ENCODE measurements at places on chromosomes 16 and 17.

GRCh38 chr17:76547183-76547641 is 7.4 kb downstream of the PRCD start:
- DNase-seq: no peak

DNA sequence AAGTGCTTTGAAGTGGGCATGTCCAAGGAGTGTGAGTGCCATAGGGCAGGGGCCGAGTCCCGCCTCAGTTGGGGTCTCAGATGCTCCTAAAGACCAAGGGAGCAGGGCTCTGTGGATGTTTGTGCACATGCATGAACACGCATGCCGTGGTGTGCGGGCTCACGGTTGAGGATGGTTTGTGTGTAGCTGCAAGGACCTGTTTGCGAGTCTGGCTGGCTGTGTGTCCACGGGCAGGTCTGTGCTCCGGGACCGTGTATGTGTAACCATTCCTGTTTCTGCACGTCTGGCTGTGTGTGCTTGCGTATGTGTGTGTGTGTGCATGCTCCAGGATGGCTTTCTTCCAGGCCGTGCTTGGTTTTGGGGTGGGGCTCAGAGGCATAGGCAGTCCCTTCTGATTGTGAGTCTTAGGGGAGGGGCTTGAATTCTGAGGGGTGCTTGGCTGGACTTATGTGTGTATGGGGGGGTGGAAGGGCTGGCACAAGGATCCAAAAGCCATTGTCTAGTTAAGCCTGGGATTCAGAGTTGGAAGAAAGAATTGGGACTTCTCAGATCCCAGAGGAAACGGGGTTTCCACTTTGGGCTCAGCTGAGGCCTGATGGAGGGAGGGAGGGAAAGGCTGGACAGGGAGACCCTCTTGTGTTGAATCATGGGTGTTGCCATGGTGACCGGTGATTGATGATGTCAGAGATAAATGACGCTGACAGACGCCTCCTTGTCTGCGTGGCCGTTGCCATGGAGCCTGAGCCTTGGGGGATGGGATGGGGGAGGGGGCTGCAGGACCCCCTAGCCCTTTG is 14.4 kb downstream of the GJD3 start:
- DNase-seq: no peak

DNA sequence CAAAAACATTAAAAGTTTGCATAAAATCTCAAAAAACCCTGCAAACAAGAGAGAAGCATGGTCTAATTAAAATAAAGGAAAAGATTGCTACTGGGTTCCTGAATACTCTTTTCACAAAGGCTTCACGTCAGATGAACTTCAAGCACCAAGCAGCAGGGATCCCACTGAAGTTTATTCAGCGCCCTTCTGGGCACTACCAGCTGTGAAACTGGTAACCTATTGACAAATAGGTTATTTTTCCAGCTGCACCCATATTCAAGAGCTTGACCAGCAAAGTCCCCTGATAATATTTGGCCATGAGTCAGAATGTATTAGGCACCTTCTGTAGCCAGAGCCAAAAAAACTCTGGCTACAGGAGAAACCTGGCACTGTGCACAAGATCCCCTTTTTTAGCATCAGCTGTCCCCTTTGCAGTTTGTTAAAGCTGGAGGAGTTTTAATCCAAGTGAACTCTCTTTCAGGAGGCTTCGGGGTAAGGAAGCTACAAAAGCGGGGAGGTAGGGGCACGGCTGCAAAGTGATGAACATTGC is 60.3 kb downstream of the GRIN2A start:
- no peak for DNase-seq

GRCh38 chr17:82668631-82669099 is 20.4 kb upstream of the WDR45B start:
- DNase-seq: no peak

DNA sequence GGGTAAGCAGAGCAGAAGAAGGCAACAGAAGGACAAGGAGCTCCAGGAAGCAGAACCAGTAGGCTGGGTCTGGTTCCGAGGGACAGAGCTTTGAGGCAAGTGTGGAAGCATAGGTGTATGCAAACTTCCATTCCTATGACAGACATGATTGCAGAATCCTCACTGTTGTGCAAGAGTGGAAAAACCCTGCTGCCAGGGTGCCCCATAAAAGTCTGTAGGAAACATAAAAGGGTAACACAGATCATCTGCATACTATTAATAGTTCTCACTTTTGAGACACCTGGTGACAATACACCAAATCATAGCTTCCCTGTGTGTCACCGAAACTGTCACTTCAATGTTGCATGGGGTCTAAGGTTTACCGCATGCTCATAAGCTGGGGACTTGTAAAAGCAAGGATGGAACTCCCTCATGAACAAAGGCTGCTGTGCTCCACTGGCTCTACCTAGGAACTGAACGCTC is 39.7 kb downstream of the ARHGAP17 start:
- DNase-seq: no peak

- DNase-seq: no peak
Measured at GRCh38 chr16:55662644-55663031, 6.8 kb downstream of the SLC6A2 start.

DNA sequence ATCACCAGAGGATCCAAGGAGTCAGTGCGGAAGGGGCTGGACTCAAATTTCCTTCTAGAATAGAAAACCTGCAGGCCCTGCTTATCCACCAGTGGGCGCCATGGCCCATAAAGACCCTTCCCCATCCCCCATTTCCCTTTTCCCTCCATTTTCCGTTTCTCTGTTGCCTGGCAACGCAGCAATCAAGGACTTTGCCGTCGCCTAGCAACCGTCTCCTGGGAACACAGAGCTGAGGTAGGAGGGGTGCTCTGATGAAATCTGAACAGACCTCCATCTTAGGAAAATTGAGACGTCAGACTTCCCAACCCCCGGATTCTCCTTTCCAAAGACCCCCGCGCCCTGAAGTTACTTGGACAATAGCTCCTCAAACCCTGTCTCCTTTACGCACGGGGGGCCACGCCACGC is 5.7 kb downstream of the DLG4 start:
- DNase-seq: peak; percentile 52

- DNase-seq: no peak
Measured at GRCh38 chr16:82655720-82656490, 29.1 kb downstream of the CDH13 start.

- no peak for DNase-seq
Measured at GRCh38 chr17:62860962-62861873, 53.1 kb upstream of the MARCHF10 start.

- DNase-seq: no peak
Measured at GRCh38 chr16:23006380-23006779, 142.9 kb downstream of the USP31 start.

DNA sequence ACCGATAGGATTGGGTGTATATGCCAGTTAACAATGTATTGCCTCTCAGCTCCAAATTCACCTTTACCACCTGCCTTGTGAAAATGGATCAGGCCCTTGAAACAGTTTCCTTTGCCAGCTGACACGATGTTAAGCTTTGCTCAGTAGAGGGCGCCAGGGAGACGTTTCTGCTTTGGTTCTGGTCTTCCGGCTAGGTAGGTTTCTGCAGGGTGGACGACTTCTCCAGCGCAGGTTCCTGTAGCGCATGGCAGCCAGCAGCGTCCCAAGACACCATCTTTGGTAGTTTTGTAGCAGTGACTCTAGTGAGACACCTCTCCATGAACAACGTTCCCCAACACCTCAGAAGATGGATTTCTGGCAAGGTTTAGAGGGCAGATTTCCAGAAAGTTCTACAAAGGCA is 24.0 kb downstream of the SYCE1L start:
- no peak for DNase-seq

DNA sequence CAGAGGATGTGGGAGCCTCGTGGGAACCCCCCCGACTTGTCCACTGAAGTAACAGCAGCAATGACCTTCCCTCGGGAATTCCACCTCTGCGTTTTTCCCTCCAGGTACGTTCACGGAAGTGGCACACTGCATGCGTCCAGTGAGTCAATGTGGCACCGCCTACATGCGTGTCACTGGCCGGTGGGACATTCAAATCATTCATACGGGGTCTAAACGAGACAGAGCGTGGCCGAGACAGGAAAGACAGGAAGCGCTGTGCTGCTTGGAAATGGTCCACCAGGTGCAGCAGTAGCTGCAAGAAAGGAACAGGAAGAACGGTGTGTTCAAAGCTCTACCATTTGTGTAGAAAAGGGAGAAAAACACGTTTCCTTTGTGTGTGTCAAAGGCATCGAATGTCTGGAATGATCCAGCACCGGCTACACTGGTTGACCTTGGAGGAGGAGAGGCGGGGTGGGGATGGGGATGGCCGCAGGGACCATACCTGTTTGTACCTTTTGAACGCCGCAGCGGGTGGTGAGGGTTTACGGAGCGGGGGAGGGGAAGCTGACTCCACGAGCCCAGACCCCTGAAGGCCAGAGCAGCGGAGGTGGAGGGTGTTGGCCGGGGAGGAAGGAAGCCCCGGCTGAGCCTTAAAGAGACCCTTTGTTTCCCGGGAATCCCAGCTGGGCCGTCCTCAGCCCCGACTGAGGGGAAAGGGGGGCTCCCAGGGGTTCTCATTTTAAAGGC is 1.7 kb upstream of the PGAP6 start:
- no peak for DNase-seq

DNA sequence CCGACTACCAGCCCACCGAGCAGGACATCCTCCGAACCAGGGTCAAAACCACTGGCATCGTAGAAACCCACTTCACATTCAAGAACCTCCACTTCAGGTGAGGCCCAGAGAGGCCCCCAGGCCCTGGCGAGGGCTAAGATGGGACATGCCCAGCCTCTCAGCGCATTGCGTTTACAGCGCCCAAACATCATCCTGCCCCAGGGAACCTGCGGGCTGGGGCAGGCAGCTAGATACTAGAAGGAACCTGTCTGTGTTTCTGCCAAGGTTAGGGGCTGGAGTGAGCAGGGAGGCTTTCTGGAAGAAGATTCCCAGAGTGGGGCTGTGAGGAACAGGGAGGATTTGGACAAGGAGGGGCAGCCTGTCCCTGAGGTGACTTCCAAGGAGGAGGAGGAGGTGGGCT is 90.6 kb downstream of the AMFR start:
- DNase-seq: no peak

Measured in retinal pigment epithelial cell (primary cell).